RCC 7860 (cell line): ENCODE measurements at places on chromosomes 4 and X.

GRCh38 chrX:119605464-119606279, 552 bp downstream of the NKRF start:
- DNase-seq, result no peak

DNA sequence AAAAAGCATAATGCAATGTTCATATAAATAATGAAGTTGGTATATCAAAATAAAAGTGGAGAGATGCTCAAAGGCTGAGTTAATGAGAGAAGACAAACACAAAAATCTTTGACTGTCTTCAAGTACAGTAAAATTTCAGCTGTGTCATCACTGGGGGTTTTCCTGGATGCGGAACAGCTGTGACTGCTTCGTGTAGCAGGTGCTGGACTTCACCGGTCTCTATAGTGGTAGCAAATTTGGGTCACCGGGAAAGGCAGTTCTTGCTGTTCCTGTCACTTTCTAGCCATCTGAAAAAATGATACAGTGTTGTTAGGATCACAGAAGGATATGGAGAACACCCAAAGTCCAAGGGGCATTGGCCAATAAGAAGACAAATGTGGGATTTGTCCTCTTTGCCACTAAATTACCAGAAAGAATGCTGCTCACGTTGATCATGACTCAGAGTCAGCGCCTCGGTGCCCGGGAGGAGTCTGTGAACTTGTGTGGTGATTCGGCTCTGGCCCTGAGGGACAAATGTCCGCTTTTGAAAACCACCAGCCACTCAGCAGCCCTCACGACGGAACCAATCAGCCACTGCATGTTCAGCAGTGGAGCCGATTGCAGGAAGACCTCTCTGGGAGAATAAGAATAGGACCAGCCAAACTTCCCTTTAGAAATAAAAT, 230.1 kb upstream of the FAT1 start:
- no peak for DNase-seq

- no peak for DNase-seq
Observed at GRCh38 chrX:45811326-45811725, 610.6 kb upstream of the DIPK2B start.

DNA sequence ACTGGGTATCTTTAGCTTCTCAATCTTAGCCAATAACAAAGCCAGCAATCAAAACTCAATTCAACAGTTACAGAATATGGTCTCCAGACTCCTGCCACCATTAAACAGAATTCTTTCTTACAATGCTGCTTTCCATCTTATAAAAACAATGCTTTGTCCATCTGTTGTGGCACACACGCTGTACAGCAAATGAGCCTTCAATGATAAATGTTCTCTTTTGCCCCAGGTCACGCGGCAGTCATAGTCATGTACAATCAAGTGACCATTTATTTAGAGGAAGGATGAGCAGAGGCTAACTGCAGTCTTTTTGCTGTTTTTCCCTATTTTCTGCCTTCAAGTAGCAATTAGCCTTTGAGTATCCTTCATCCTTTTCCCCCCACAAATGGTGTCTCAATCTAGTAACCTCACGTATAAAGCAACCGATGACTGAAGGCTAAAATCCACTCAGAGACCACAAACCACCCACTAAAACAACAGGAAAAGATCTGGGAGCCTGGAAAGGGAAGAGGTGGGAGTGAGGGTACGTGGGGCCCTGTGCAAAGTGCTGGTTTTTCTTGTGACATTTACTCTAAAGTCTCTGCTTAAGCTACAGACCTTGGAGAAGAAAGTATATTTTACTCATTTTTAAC, 24.4 kb downstream of the TRIM2 start:
- no peak for DNase-seq

DNA sequence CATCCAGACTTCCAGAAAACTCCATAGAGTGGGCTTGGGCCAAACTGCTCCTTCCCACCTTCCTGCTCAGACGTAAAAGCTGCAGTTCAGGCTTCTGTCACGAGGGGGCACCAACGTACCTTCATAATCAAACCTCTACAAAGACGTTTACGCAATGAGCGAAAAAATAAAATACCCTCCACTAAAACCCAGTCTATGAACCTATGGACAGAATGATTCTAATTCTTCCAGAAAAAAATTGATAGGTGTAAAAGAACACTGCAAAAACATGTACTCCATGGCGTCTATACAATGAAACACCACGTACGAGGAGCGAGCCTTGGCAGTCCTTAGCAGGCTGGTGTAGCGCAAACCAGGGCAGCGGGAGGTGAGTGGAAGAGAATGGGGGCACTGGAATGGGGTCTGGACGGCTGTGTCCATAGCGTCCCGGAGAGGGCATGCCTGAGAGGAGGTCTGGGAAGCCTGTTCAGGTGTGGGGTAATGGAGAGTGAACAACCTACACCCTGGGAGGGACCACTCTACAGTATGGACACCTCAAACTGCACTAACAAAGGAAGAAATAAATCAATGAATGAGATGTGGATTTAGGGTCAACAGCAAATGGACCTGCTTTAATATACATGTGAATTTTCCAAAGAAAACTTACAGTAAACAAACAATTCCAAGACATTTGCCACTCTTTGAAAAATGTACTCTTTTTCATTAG, 14.4 kb upstream of the RAB40A start:
- DNase-seq, result peak; percentile 31

- DNase-seq, result no peak
Observed at GRCh38 chr4:166991006-166991561, 243.2 kb downstream of the SPOCK3 start.

DNA sequence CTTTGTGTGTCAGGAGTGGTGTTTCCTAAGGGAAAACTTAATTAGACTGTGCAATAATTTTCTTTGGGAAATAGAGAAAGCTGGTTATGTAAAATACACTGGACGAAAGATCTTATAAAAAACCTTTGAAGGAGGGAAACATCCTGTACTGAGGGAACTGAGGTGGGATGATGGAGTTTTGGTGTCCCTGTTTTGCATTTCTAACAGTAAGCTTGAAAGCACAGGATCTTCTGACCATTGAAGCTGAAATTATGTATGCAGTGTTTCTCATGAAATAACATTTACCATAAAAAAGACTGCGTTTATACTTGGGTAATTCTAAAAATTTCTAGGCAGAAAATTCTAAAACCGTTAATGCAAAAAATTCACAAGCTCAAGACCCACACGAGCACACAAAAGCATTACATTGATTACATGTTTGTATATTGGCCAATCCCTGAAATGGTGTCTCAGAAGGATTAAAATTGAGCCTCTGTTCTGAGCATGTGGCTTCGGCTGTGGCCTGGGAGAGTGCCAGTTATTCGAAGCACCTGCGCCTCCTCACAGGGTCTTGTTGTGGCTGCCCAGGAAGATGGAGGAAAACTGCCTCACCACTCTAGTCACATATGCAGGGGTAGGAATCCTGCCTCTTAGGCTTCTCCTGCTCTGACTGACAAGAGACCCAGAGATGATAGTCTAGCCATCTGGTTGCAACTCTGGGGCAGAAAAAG, 49.5 kb downstream of the JADE3 start:
- no peak for DNase-seq

DNA sequence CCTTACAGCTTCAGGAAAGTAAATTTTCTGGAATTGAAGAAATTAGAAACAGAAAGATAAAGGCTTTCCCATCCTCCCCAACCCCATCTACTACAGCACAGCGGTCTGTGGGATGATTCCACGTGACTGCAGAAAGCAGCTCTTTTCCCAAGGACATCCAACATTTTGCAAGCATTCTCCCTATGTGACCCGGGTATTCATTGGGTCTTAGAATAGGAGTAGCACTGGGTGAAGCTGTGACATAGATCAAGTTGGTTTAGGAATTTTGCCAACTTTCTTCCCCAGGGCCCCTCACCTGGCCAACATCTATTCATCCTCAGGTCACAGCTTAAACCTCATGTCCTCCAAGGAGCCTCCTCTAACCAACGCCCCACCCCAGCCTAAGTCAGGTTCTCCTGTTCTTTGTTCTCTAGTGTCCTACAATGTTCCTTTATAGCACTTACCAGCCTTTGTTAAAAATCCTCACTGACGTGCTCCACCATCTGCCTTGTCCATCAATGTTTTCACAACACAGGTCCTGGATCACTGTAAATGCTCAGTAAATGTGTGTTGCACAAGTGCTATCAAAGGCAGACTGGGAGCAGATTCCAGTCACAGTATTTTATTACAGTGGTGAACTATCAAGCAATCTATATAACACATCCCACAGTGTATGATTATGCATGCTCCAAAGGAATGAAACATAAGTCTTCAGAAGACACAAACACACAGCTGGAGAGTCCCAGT, 80.9 kb upstream of the MTM1 start:
- DNase-seq, result no peak

GRCh38 chr4:182898479-182898799, 18.7 kb downstream of the DCTD start:
- no peak for DNase-seq

GRCh38 chr4:25098964-25099891, 61.0 kb downstream of the SEPSECS start:
- no peak for DNase-seq

DNA sequence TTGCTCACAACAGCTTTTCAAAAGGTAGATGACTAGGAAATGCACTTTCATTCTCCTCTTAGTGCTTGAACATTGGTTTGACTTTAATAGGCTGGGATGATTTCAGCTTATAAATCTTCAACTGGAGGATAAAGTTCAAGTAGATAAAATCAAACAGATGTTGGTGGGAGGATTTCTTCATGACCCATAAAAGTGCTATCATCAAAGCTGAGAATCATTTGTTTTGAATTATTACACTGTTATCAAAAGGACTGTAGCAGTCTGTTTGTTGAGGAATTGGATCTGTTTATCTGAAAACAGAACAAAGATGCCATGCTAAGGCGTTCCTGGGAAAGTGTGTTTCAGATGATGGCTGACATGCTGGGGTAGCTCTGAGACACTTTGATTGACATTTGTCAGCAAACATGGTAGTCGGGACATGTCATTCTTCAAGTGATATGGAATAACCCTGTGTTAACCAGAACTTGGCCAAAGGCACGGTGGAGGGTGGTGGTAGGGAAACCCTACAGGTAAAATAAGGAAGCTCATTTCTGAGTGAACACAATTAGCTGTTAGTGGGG, 304.0 kb upstream of the PITX2 start:
- DNase-seq, result no peak

GRCh38 chrX:19743386-19743785, 144.0 kb downstream of the SH3KBP1 start:
- no peak for DNase-seq

- DNase-seq, result no peak
Observed at GRCh38 chr4:86848136-86848535, 1.0 kb downstream of the SLC10A6 start.

DNA sequence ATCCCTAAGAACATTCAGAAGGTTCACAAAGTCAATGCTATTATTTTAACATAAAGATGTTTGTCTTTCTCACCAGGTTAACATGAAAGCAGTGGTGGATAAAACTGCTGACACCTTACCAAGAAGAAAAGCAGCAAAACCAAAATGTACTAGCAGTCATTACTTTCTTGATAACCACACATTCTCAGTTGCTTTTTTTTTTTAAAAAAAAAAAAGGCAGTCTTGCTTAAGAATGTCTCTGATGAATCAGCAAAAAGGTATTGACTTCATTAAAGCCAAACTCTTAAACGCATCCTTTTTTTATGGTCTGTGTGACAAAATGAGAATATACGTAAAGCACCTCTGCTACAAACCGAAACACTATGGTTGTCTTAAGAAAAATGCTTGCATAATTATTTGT, 31.9 kb downstream of the CDKL2 start:
- no peak for DNase-seq

DNA sequence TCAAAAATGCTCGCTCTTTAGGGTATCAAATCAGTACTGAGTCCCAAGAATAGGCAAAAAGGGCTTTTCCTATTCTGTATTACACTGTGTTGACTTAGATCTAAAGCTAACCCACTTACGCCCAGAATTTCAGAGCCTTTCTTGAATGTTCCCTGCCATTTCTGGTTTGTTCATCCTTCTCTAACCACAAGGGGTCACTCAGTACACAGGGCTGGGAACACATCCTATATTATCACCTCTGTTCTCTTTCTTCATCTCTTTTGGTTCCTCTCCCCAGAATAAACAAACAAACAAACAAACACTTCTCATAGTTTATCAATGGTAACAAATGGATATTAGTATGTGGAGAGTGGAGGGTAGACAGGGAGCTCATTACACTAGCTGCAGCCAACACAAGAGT, 25.5 kb upstream of the MORC4 start:
- DNase-seq, result peak; percentile 22

DNA sequence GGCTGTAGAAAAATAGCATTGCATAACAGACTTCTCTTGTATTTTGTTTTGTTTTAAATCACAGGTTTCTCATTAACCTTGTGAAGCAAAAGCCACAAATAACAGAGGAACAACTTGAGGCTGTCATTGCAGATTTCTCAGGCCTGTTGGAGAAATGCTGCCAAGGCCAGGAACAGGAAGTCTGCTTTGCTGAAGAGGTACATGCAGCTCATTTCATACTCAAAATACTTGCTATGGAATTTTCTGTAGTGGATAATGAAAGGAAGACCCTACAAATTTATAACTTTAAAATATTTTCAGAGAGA, 17.6 kb downstream of the AFP start:
- DNase-seq, result no peak

DNA sequence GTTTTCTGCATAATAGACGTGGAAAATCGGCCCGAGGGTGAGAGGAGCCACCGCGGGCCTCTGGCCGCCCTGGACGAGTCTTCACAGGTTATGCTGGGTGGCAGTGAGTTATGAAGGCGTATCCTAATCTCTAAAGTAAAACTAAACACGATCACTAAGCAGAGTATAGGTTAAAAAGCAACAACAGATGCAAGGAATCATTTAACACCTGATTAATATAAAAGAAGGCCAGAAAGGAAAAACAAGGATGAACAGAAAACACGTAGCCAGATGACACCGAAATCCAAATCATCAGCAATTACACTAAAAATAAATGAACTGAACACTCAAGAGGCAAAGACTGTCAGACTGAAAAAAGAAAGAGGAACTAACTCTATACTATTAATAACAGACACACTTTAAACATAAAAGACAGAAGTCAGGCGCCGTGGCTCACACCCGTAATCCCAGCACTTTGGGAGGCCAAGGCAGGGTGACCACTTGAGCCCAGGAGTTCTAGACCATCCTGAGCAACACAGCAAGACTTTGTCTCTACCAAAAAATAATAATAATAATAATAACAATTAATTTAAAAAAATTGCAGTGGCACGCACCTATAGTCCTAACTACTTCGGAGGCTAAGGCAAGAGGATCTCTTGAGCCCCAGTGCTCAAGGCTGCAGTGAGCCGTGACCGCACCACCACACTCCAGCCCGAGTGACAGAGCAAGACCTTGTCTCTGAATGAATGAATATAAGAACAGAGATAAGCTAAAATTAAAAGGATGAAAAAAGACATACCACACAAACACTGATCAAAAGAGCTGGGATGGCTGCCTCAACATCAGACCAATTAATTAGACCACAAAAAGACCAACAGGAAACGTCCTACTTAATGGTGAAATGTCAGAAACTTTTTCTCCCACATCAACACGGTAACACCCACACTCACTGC, 30.0 kb downstream of the CTBP1 start:
- DNase-seq, result no peak

DNA sequence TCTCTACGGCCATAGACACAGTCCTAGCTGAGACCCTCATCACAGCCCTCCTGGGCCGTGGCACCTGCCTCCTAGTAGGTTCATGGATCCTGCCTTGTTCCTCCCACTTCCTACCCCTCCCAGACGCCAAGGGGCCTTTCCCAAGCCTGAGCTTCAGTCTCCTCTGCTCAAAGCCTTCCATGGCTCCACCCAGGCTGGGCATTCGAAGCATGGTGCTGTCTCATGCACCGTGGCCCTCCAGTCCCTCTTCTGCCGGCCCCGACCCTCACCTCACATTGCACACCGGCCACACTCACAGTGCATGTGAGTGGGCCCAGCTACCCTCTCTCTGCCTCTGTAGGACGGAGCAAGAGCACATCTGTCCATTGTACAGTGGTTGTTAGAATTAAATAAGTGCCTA, 21.7 kb upstream of the KIAA0232 start:
- DNase-seq, result no peak
